CD4-positive, alpha-beta T cell treated with Interleukin-4 for 1 hour (primary cell): ENCODE measurements at places on chromosomes 16 and 17.

- DNase-seq, result no peak
Measured at GRCh38 chr17:33874617-33875060, 380.4 kb upstream of the CCL2 start.

DNA sequence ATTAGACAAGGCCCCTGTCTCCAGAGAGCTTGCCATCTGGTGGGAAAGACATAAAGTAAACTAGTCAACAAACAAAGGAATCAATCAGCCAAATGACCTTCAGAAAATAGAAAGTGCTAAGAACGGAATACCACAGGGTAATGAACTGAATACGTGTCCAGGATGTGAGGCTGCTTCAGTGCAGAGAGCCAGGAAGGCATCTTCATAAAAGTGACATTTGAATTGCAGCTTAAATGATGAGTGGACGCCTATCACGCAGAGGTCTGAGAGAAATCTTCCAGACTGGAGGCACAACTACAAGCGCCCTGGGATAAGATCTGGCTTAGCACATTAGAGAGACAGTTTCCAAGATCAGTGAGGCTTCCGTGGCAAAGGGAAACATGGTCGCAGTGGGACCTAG lies 574.1 kb upstream of the CDH8 start:
- no peak for DNase-seq

DNA sequence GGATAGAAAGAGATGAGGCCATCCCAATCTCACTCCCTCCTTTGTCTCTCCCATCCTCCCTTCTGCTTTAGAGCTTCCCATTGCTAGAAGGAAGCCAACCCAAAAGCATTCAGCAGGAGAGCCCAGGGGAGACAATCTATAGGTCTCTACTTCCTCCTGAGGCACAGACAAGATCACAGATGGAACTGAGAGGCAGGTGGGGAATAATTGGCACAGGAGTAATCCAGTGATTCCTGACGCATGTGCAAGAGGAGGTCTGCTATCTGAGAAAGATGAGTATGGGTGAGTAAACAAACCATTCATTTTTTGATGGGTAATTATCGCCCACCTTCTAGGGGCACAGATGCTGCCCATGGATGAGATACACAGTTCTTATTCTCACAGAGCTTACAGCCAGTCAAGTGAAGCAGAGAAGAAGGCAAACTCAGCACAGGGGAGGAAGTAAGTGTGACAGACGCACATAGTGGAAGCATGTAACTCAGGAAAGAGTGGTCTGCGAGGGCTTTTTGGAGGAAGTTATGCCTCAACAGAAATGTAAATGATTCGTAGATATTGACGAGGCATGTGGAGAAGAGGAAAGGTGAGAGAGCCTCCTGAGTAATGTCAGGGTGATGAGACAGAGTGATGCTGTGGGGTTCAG lies 88.9 kb upstream of the HLF start:
- DNase-seq, result no peak

- DNase-seq, result no peak
Measured at GRCh38 chr16:2500430-2500917, 13.3 kb upstream of the ATP6V0C start.

GRCh38 chr17:9218911-9219310 lies 197.6 kb downstream of the NTN1 start:
- no peak for DNase-seq

GRCh38 chr17:78506454-78507309 lies 70.5 kb downstream of the DNAH17 start:
- DNase-seq, result no peak

GRCh38 chr16:24854607-24855171 lies 8.9 kb downstream of the SLC5A11 start:
- DNase-seq, result no peak

DNA sequence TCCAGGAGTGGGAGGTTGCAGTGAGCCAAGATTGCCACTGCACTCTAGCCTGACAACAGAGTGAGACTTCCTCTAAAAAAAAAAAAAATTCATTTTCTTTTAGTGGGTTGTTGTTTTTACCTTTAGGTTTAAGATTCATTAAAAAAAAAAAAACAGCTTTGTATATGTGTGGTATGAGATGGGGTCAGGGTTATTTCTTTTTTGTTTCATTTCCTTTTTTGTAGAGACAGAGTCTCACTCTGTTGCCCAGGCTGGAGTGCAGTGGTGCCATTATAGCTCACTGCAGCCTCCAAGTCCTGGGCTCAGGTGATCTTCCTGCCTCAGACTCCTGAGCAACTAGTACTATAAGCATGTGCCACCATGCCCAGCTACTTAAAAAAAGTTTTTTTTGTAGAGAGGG lies 47.0 kb downstream of the BCAS3 start:
- DNase-seq, result no peak

DNA sequence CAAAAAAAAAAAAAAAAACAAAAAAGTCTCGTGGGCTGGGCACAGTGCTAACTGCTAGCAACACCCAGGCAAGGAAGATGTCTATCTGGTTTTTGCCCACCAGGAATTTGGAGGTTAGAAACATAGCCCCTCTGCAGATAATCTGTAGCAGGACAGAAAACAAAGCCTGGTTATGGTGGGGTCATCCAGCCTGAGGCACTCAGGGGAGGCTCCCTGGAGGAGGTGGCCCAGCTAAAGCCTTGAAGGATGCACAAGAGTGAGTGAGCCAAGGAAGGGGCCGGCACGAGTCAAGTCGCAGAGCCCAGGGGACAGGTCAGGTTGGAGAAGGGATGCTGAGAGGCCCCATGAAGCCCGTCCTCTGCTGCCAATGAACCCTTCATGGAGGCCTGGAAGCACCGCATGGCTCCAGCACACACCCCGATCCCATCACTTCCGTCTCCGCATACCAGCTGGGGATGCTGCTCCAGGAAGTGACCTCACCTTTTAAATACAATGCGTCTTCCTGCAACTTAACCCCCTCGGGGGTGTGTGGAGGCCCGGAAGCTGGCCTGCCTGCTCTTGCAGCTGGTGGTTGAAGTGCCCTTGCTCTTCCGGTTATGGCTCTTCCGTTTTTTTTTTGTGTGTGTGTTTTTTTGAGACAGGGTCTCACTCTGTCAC lies 86.5 kb downstream of the ENGASE start:
- DNase-seq, result peak; percentile 2

DNA sequence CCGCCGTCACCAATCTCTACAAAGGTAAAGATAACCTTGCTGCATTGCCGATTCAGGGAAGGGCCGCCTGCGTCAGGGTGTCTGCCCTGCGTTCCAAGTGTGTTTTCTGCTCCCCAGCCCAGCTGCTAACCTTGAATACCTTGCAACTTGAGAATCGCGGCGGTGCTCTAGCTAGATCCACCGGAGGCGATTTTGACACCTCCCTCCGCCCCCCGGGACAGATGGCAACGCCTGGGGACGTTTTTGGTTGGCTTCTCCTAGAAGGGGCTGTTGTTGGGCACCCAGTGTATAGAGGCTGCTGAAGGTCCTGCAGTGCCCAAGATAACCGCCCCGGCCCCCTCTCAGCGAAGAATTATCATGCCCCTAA lies 1.5 kb downstream of the HAPSTR1 start:
- peak; percentile 36 for DNase-seq

DNA sequence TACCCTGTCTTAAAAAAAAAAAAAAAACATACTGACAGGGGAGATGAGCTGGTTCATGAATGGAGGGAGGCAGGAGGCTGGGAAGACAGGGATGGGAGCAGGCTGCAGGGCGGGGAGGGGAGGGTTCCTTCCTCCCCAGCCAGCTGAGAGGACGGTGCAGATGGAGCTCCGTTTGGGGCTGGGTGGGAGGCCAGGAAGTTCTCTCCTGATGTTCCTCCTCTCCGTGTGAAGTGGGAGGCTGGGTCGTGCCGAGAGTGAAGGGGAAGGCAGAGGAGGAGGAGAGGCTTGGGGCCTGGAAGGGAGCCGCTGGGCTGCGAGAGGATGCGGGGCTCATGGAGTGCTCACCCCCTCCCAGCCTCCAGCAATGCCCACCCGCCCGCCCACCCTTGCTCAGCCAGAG lies 21.3 kb downstream of the SBK1 start:
- no peak for DNase-seq
